ENCODE measurements at places on chromosomes 11 and 22.
A peak's percentile ranks its signal among the peaks of the same experiment; 100 is the strongest.

GRCh38 chr11:57842873-57843272, 81.3 kb downstream of the CTNND1 start:
- DNase-seq = no peak

GRCh38 chr11:19988598-19988997, 171.7 kb downstream of the DBX1 start:
- DNase-seq = peak; percentile 94

- DNase-seq = no peak
Measured at GRCh38 chr11:126336671-126337101, 18.8 kb upstream of the ST3GAL4 start.

DNA sequence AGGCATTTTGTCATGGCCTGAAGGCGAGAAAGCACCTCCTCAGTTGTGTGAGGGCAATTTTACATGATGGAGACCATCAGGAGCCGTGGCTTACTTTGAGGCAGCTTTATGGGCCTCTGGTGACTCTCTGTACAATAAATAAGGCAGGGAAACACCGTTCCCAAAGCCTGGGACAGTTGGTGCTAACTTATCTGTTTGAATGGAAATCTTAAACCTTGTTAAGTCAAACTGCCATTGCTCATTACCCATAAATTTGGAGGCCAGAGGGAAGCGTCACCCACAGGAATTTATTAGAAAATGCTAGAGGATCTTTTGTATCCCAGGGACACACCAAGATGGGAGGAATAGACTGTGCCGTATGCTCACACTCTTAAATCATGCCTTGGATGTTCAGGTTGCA, 1156.9 kb downstream of the BRD1 start:
- no peak for DNase-seq

DNA sequence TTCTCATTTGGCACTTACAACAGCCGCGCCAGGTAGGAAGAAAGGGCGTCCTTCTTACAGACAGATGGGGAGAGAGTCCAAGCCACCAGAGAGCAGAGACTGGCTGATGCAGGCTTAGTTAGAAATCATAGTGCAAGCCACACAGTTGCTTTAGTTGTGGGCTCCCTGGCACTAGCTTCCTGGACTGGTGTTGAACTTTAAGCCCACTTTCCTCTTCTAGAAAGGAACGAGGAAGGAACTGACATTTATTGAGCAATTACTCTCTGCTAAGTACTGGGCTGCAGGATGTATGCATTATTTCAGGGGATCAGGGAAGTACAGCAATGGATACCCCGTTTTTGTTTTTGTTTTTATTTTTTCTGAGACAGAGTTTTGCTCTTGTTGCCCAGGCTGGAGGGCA, 3.0 kb downstream of the BACE1 start:
- no peak for DNase-seq

DNA sequence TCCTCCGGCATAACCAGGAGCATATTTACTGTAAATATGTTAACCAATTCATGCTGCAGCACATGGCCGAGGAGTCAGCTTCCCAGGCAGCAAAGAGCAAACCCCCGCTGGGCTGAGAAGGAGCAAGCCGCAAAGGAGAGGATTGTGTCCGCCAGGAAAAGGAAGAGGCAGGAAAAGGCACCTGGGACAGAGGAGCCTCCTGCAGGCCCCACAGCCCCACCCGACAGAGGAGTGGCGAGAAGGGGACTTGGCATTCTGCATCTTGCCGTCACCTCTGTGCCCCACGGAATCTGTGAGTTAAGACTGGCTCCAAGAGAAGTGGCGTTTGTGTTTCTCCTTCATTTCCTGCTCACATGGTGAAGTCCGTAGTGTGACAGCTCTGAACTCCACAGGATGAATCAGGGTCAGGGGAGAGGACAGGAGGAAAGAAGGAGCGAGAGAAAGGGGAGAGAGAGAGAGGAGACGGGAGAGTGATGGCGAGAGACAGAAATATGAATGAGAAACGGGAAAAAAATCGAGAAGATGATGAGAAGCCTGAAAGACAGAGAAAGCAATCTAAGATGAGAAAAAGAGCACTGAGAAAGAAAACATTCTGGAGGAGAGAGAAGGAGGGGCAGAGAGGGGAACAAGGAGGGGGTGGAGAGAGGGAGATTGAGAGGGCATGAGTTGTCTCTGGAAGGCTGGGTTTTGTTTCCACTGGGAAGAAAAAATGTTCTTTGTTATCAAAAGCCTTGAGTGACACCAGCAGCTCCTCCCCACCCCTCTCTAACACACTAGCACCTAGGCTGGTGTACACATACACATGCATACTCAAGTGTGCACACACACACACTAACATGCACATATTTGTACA, 489.6 kb downstream of the MN1 start:
- DNase-seq = no peak

DNA sequence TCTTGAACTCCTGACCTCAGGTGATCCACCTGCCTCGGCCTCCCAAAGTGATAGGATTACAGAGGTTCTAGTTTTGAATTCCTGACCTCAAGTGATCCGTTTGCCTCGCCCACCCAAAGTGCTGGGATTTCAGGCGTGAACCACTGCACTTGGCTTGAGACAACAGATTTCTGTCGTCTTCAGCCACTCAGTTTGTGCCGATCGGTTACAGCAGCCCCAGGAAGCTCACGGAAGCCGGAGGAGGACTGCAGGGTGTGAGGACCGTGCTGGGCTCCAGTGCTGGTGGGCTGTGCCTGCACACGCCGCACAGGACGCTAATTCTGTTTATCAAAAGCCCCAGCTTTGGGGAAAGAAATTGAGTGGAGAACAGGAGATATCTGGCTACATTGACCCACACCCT, 82.0 kb downstream of the CELSR1 start:
- DNase-seq = no peak

- no peak for DNase-seq
Measured at GRCh38 chr22:39959640-39960447, at the start of gene TMA7B. TMA7B (plus strand) TSS chr22:39960397; CDS start chr22:39964375, 3,978 bp downstream.

- DNase-seq = no peak
Measured at GRCh38 chr22:26479792-26480610, 3.6 kb downstream of the HPS4 start.

GRCh38 chr11:95883381-95883780, 40.5 kb downstream of the MTMR2 start:
- DNase-seq = no peak

GRCh38 chr22:47034905-47035419, 272.5 kb downstream of the TBC1D22A start:
- no peak for DNase-seq

DNA sequence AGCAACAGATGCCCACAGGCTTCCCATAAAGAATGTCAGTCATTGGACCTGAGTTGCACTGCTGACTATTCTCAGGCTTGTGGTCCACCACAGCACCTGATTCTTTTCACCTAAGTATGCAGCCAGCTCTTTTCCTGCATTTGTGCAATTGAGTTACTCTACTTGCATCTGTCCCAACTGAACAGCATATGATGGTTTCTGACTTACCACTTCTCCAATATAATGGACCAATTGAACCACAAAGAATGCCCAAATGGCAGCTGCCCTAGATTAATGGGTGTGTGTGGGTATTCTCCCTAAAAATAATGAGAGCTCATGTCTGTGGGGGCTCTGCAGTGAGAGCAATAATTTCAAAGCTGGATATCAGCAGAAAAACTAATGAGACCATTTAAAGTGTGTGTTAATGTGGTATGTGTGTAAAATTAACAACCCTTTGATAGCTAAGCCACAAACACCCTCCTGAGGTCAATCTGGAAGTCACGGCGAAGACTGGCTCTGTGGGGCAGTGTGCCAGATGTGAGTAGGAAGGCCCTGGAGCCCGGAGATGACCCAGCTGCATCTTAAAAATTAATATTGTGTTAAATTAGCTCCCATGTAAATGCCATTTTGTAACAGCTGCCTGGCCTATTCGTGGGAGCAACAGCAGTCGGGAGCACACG, 43.8 kb downstream of the SC5D start:
- no peak for DNase-seq

DNA sequence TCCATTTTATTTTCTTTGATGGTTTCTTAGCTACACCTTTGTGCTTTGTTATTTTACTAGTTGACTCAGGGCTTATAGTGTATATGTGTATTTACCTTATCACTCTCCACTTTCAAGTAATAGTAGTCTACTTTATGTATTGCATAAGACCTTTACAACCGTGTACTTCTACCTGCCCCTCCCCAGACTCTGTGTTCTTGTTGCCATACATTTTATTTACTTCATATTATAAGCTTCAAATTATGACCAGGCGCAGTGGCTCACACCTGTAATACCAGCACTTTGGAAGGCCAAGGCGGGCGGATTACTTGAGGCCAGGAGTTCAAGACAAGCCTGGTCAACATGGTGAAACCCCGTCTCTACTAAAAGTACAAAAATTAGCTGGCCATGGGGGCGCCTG, 28.2 kb upstream of the CTSD start:
- no peak for DNase-seq

GRCh38 chr11:87659807-87660206, 515.4 kb downstream of the RAB38 start:
- no peak for DNase-seq

- no peak for DNase-seq
Measured at GRCh38 chr11:125001849-125002248, 47.8 kb downstream of the CCDC15 start.

DNA sequence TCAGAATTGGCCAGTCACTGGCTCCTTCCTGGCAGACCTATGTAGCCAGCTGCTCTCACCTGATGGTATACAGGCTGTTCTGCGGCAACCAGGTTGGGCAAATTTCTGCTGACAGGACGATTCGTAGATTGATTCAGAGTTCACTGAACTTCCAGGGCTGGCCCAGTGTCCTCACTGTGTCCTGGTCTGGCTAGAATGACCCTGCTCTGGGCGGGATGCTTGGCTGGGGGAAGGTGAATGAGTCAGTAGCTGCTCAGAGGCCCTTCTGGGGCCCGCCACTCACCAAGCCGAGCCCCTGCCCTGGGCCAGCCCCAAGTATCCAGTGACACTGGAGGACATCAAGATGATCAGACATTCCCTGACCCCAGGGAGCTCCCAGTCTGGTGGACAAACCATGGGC, 62.9 kb upstream of the WNT11 start:
- DNase-seq = no peak

DNA sequence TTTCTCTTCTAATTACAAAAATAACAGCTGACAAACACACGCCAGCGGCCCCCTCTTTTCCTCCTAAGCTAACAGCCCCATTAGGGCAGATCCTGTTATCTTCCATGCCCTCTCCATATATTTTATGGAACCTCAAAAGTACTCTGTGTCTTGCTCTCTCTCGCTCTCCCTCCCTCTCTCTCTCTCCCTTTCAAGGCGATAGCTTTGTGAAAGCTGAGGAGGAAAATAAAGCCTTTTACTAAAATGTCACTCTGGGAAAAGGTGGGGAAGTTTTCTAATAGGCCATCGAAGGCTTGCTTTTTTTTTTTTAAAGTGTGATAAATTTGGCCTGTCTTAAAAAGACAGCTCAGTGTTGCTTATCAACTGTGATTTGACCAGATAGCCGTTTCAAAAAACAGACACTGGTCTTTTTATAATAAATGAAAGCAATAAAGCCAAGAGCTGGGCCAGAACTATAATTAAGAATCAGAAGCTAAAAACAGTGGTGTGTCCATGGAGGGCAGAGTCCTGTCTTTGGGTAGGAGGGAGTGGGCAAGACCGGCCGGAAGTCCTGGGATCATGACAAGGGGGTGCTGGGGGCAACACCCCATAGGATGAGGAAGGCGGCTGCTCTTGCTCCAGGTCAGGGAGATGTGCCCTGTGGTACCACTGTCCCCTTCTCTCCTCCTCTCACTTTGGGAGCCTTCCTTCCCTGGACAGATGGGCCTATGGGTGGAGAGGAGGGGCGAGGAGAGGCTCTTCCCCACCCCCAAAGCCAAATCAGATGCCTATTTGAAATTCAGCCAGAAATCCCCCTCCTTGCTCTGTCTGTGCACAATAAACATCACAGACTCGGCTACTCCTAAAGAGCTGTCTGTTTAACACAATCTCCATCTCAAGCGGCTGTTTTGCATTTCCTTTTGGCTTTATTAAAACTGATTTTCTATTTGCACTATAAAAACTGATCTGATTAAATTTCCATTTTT, 267.2 kb downstream of the BUD13 start:
- no peak for DNase-seq

DNA sequence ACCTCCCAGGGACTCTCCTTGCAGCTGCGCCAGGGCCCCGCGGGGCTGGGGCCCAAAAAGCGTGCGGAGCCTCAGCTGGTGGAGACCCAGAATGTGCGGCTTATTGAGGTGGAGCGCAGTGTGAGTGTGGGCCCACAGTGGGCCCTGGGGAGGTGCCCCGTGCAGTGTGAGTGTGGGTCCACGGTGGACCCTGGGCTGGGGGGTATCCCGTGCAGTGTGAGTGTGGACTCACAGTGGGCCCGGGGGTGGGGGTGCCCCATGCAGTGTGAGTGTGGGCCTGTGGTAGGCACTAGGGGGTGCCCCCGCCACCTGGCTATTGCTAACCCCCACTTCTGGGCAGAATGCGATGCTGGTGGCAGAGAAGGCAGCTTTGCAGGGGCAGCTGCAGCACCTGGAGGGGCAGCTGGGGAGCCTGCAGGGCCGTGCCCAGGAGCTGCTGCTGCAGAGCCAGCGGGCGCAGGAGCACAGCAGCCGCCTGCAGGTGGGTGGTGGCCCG, 7.8 kb upstream of the RPS6KA4 start:
- DNase-seq = no peak

GRCh38 chr11:40387240-40387980, 1072.0 kb downstream of the LRRC4C start:
- no peak for DNase-seq

DNA sequence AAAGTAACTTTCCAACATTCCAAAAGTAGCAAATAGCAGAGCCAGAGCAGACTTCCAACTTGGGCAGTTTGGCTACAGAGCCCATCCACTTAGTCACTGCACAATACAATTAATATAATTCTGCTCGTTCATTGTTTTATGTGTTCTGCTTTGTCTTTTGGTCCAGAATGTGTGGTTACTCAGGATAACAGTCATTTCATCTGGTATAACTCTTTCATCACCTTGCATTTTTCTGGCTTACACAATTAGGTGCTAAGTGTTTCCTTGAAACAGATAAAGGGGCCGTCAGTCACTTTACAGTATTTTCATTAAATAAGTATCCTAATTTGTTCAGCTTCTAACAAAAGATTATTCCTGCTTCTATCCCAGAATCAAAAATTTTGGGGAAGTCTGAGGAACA, 87.2 kb downstream of the LARGE2 start:
- DNase-seq = no peak

DNA sequence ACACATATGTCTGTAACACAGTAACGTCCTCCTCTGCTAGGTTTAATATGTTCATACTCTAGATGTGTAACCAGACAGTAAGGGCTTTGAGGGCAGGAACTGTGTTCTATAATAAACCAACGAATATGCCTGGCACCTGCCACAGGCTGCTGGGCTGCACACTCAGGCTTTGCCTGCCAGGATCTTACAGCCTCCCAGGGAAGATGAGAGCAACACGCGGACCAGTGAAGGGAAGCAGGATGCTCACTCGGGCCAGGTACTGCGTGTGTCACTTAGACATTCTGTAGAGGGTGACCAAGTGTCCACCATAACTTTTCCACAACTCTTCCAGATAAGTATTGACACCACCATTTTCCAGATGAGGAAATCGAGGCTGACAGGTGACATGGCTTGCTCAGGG, 21.7 kb upstream of the BAIAP2L2 start:
- no peak for DNase-seq

- DNase-seq = no peak
Measured at GRCh38 chr22:39534092-39534506, 1.6 kb upstream of the RPS19BP1 start.

GRCh38 chr11:10927538-10927937, 69.7 kb upstream of the ZBED5 start:
- DNase-seq = no peak

GRCh38 chr11:27977527-27977926, 130.4 kb downstream of the KIF18A start:
- no peak for DNase-seq

- DNase-seq = no peak
Measured at GRCh38 chr22:21032037-21032867, at the start of gene SLC7A4. SLC7A4 (minus strand) TSS chr22:21032561; CDS start chr22:21031812, 749 bp downstream.

Measured in AG04449 (cell line).